ENCODE measurements at places on chromosomes 11 and 22. TPM values are rescaled to one million over a fixed set of nuclear protein-coding genes. Genes with fewer than 3 reads are reported as not detected.
A peak's percentile ranks its signal among the peaks of the same experiment; 100 is the strongest.

The DDX25 gene
- total RNA-seq: not detected

- H3K27me3 ChIP-seq: no peaks in the 10 kb centered on the region
- no peak for DNase-seq
- H3K36me3 ChIP-seq: peaks cover 15% of the 10 kb centered on the region
- H3K27ac ChIP-seq: no peak overlapping the region
These were observed 105.0 kb downstream of the DBX1 start for GRCh38 chr11:20055312-20055711.

GRCh38 chr11:116567721-116568242, 205.0 kb downstream of the BUD13 start:
- H3K4me3 ChIP-seq: no peak overlapping the region
- 0 out of 2 replicates have a peak, but pooled peaks cover 10% of the 10 kb centered on the region for H3K27me3 ChIP-seq
- DNase-seq: no peak
- H3K36me3 ChIP-seq: no peaks in the 10 kb centered on the region

The OR2AT4 gene
- not detected for total RNA-seq

- no peaks in the 10 kb centered on the region for H3K27me3 ChIP-seq
- DNase-seq: no peak
- H3K36me3 ChIP-seq: no peaks in the 10 kb centered on the region
These were observed 649.9 kb upstream of the API5 start for GRCh38 chr11:42661942-42662341.

GRCh38 chr11:71453918-71454304, 908 bp downstream of the NADSYN1 start:
- peaks cover 23% of the 10 kb centered on the region for H3K4me1 ChIP-seq
- DNase-seq: peak; percentile 11
- no peaks in the 10 kb centered on the region for H3K27me3 ChIP-seq

The NRXN2 gene
- not detected for total RNA-seq

DNA sequence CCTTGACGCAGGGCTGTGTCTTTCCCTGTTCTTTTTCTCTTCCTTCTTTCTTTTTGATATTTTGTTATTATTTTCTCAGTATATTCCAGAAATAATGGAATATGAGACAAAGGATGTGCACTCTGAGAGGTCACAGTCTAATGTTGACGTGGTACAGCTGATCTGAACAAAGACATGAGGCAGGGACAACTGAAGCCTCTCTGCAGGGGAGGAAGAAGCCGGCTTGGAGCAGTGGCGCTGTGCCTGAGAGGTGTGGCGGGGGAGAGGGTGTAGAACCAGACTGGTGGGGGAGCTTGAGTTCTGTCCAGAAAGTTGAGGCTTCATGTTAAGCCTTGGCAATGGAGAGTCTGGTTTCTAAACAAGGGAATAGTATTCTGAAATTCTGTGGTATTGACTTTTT, 34.7 kb downstream of the ADAMTS15 start:
- no peak for DNase-seq
- no peaks in the 10 kb centered on the region for H3K27me3 ChIP-seq
- H3K4me3 ChIP-seq: no peak overlapping the region
- no peak overlapping the region for H3K27ac ChIP-seq
